ENCODE measurements at places on chromosomes 12 and 14.

DNA sequence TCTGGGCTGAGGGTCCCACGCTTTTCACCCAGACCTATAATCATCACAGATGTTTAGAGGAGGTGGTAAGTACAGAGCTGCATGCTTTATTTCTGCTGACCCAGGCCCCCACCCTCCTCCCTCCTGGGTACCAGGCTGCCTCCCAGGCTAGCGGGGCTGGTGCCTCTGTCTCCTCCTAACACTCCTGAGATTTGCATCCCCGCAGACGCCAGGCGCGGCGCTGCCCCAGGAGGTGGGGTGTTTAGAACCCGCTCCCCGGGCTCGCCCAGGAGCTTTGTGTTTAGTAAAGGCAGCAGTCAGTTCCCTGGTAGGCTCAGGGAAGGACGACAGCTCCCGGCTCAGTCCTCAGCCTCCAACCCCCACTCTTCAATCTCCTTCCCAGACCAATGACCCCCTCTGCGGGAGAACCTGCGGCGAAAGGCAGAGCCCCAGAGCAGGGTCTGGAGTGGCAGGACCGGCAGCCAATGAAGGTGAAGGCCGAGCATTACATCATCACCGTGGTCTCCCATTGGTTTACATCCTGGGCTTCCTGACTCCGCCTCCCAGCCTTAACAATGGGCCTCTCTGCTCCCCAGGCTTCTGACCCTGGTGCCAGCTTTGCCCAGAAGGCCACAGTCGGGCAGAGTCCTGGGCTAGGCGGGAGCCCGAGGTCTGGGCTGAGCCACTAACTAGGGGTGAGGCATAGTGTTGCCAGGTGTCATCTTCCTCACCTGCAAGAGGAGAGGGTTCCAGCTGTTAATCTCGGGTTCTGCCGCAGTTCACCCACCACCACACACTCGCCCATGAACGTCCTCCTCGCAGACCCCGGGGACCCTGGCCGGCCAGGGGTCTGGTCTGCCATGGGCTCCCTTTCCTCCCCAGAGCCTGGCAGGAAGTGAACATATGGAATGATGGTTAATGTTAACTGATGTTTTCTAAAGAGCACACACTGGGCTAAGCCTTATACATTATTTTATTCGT, 57.5 kb downstream of the CALM1 start:
- no peak for DNase-seq

DNA sequence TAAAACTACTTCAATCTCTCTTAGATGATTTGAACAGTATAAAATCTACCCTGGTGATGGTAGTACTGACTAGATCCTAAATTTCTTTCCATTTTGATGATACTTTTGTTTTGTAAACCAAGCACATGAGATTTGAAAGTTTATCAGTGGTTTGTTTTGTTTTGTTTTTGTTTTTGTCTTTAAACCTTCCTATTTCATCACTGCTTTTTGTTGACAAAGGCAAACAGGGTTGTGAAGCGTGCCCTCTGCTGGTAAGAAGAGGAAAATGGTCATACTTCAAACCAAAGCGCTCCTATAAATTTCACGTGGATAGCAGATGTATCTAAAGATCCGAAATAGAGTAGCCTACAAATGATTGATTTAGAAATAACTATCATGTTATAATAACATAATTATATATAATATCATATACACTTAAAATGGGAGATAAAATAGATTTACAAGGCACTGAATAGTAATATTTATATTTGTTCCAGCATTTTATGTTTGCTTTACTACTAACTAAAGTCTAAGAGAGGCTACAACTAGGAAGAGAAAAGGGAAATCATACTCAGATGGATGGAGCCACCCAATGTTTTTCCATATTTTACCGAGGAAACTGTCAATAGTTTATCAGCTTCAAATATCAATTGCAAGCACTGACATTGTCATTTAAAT, 254.0 kb upstream of the USP15 start:
- DNase-seq: no peak

DNA sequence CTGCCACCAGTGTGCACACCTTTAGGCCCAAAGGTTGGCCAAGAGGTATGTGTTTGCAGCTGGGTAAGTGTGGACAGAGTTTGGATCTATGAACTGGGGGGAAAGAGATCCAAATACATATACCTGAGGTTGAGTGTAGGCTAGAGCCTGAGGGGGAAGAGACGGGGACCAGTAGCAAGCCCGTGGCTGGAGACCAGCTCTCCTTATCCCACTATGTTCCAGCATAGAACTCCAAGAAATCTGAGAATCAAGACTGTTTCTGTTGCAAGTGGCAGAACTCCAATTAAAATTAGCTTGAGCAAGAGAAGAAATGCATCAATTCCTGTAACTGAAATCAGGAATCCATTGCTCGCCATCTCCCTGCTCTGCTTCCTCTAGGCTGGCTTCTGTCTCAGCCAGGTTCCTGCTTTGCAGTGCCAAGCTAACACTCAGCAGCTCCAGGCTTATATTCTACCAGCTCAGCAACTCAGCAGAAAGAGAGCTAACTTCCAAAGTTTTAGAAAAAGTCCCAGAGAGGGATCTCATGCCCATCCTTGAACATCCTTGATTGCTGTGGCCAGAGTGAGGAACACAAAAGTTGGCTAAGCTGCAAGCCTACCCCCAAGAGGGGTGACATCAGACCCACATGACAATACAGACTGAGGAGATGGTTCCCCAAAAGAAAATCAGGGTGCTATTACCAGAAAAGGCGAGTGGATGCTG, 1.5 kb upstream of the PCK2 start:
- DNase-seq: no peak

- DNase-seq: no peak
Observed at GRCh38 chr14:100372357-100373048, 49.4 kb downstream of the SLC25A47 start.

DNA sequence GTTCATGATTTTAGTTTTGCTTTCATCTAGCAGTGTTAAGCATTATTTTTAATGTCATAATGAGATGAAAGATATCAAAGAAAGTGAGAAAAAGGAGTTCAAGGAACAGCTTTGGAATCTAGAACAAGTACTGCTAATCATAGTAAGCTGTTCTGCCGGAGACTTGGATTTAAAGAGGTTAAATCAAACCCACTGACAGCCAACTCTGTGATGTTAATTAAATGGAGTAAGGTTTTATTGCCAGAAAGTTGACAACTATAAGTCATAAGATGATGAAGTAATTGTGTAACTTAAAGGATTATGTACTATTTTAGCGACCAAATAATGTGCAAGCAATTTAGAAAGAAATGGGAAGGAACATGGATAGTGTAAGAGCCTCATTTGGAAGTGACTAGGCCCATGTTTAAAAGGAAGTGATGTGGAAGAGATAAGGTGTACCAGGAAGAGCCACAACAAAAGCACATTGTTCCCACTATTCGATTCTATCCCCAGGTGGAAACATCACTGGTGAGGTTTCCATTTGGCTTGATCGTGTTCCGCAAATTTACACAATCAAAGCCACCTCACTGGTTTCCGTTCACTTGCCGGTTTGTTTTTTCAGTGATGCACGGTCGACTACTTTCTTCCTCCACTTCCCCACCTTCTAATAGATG, 388.5 kb downstream of the PAWR start:
- DNase-seq: no peak

DNA sequence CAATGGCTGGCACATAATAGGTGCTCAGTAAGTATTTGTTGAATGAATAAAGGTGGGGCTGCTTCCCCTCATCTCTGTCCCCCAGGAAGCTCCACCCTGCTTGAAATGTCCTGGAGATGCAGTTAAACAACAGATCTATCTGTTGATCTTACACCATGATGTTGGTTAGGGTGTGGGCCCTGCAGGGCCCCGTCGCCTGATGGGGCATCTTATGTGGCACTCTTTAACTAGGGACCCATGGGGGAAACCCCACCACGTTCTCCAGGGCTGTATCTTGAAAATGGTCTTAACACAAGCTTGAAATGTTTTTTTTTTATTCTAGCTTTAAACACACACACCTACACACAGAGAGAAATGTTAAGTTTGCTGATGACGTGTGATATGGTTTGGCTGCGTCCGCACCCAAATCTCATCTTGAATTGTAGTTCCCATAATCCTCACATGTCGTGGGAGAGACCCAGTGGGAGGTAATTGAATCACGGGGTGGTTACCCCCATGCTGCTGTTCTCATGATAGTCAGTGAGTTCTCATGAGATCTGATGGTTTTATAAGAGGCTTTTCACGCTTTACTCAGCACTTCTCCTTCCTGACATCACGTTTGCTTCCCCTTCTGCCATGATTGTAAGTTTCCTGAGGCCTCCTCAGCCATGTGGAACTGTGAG, 741.7 kb downstream of the VRK1 start:
- no peak for DNase-seq

GRCh38 chr14:56059054-56059453, 59.2 kb upstream of the PELI2 start:
- no peak for DNase-seq

GRCh38 chr14:70008284-70009262, 129.4 kb downstream of the SMOC1 start:
- no peak for DNase-seq

DNA sequence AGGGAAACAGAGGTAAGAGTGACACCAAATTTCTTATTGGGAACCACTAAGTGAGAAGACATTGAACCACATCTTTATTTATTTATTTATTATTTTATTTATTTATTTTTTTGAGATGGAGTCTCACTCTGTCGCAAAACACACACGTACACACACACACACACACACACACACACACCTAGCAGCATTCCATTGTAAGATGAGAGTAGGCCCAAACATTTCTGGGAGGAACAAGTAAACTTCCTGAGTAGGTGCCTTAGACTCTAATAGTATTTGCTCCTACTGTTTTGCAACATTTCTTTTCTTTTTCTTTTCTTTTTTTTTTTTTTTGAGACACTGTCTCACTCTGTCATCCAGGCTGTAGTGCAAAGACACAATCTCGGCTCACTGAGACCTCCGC, 7.1 kb upstream of the CDC42BPB start:
- no peak for DNase-seq

DNA sequence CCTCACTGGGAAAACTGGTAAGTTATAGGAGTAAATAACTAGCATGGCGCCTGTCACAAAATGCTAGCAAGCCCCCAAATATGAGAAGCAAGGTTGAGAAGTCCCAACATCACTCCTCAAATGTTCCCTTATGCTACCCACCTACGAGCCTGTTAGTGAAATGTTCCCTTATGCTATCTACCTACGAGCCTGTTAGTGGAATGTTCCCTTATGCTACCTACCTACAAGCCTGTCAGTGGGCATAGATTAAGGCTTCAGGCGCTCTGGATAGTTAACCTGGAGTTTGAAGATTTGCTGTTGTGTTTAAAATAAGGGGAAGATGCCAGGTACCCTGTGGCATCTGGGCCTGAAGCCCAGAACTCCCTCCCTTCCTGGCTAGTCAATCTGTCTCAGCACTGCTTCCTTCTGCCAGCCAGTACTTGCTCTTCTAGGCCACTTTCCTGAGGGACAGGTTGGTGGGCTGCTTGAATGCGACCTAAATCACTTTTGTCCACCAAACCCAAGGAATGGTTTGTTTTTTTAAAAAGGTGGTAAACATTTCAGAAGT, 67.1 kb upstream of the SINHCAF start:
- no peak for DNase-seq

DNA sequence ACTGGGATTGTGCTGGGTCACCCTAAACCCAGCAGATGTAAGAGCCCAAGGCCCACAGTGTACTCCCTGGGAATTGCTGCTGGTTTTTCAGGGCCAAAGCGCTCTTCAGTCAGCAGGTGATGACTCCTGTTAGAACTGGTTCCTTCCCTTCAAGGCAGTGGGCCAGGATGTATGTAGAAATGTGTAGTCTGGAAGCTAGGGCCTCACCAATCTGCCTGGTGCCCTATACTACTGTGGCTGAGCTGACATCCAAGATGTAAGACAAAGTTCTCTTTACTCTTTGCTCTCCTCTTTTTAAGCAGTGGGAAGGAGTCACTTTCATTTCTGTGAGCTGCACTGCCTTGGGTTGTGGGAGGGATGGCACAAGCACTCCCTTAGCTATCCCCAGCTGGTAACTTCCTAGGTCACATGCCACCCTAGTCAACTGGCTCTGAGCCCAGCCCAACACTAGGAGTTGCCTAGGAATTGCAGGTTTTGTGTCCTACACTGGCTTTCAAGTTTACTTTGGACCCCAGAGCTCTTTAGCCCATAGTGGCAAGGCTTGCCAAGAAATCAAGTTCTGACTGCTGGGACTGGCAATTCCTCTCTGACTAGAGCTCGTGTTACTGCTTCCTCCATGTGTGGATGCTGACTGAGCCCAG, 249.2 kb downstream of the C12orf50 start:
- DNase-seq: no peak

DNA sequence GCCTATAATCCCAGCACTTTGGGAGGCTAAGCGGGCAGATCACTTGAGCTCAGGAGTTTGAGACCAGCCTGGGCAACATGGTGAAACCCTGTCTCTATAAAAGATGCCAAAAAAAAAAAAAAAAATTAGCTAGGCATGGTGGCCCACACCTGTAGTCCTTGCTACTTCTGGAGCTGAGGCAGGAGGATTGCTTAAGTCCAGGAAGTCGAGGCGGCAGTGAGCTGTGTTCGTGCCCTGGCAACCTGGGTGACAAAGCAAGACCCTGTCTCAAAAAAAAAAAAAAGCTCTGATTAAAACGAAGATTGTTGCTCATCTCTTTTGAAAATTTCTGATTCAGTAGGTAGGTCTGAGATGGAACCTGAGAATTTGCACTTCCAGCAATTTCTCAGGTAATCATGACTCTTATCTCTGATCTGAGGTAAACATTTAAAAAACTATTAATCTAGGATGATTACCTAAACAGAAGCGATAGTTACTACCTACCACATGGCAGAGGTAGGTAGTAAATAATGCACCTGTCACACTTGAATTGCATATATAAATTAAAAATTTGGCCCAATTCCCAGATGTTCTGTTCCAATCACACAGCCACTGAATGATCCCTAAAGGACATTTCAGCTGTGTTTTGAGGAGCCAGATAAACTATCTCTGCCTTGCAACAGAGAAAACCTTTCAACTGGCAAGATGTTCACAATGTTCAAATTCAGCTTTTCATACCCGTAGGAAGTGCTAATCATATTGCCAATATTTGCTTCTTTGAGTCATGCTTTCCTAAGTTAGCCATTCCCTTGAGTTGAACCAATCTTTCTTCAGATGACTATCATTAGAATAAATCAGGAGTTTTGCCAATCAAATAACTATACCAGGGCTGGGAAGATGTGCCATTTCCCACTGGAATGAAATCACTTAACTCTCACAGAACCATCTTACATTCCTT, 4.2 kb upstream of the TEP1 start:
- DNase-seq: no peak

DNA sequence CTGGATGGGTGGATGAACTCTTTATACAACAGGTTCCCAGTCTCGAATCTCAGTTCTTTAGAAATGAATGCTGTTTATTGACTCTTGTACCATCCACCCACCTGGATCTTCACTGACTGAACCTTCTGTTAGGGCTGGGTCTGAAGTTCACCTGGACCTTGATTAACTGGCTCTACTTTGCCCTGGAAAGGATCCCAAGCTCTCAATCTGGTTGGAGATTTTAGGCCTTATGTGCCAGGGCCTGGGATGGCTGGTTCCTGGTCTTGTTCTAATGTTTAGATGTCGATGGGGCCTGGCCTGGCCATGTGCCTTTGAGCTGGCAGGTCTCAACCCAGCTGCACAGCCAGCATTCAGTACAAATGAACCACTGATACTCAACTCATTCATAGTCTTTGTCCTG, 76.5 kb upstream of the MED13L start:
- no peak for DNase-seq

- no peak for DNase-seq
Observed at GRCh38 chr14:65478017-65478416, 65.5 kb downstream of the FUT8 start.

Measured in effector memory CD4-positive, alpha-beta T cell (primary cell).